ENCODE measurements at places on chromosomes 2 and 18. TPM values are rescaled to one million over a fixed set of nuclear protein-coding genes. Genes with fewer than 3 reads are reported as not detected.
A peak's percentile ranks its signal among the peaks of the same experiment; 100 is the strongest.

DNA sequence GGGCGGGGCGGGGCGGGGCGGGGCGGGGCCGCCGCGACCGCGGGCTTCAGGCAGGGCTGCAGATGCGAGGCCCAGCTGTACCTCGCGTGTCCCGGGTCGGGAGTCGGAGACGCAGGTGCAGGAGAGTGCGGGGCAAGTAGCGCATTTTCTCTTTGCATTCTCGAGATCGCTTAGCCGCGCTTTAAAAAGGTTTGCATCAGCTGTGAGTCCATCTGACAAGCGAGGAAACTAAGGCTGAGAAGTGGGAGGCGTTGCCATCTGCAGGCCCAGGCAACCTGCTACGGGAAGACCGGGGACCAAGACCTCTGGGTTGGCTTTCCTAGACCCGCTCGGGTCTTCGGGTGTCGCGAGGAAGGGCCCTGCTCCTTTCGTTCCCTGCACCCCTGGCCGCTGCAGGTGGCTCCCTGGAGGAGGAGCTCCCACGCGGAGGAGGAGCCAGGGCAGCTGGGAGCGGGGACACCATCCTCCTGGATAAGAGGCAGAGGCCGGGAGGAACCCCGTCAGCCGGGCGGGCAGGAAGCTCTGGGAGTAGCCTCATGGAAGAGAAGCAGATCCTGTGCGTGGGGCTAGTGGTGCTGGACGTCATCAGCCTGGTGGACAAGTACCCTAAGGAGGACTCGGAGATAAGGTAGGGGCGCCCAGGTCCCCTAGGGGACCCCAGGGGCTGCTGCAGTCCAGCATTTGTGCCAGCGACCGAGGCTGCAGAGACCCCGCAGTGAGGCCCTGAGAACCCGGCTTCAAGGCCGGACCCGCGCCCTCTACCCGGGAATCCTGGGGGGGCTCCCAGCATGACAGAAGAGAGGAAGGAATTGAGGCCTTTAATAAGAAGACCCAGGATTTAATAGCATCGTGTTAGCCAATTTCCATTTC, at the start of gene KHK:
Gene KHK (plus strand): TSS at position 49 of the 870 bp plus-strand sequence. CDS start 488 bp downstream, at position 537.
- H3K4me3 ChIP-seq, result peak within 1 kb of the TSS; percentile 80
- no peak for DNase-seq
- H3K27ac ChIP-seq, result peak within 1 kb of the TSS; percentile 88
- no peaks in the 10 kb centered on the region for H3K36me3 ChIP-seq

DNA sequence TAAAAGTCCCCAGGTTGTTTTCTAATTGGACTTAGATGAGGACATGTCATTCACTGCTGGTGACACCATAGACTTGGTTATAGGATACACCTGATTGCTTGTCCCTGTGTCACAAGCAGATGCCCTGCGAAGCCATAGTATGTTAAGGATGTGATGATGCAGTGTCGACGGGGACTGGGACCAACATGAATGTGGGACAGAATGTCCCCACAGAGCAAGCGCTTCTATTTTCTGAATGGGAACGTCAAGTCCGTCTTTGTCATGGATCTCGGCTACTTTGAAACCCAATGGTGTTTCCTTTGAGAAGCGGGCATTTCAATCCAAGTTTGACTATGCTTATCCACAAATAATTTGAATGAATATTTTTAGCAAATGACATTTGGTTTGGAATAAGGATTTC, 2.1 kb downstream of the GCG start:
- H3K27ac ChIP-seq, result no peak overlapping the region
- H3K27me3 ChIP-seq, result peaks cover 48% of the 10 kb centered on the region
- peaks cover 2% of the 10 kb centered on the region for H3K4me1 ChIP-seq
- no peaks in the 10 kb centered on the region for H3K36me3 ChIP-seq
- no peak for DNase-seq

DNA sequence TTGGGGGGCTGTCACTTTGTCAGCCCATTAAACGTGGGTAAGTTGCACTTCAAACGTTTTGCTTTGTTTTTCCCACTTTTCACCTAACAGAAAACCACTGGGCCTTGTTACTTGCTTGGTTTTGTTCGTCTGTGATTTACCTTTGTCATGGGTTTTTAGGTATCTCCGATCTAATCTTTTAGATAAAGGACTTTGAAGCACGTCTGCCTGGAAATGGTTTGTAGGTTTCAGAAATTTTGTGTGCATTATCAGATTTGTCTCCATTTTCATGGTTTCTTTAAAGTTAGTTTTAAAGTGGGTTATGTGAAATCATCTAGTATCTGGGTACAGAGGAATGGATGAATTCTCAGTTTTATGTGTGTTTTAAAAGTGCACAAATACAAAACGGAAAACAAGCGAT, 6.4 kb downstream of the CTDP1 start:
- H3K27me3 ChIP-seq, result no peaks in the 10 kb centered on the region
- H3K36me3 ChIP-seq, result peaks cover 47% of the 10 kb centered on the region
- H3K4me1 ChIP-seq, result peaks cover 65% of the 10 kb centered on the region

The CLHC1 gene
- 6.3 TPM for total RNA-seq

DNA sequence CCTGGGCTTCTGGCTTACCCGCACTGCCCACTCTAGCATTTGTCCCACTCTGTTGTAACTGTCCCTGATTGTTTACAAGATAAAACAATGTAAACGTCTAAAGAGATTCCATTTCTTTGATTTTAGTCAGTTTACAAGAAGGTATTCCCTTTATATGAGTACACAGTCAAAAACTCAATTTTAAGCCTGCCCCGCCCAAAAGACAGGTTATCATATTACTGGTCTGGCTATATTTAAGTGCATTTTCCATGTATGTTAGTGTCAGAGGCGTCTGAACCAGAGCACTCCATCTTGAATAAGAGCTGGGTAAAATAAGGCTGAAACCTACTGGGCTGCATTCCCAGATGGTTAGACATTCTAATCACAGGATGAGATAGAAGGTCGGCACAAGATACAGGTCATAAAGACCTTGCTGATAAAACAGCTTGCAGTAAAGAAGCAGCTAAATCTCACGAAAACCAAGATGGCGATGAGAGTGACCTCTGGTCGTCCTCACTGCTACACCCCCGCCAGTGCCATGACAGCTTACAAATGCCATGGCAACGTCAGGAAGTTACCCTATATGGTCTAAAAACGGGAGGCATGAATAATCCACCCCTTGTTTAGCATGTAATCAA, 15.0 kb downstream of the GPR45 start:
- H3K36me3 ChIP-seq, result no peaks in the 10 kb centered on the region
- no peak overlapping the region for H3K27ac ChIP-seq
- no peaks in the 10 kb centered on the region for H3K4me1 ChIP-seq
- H3K27me3 ChIP-seq, result no peaks in the 10 kb centered on the region
- H3K4me3 ChIP-seq, result no peak overlapping the region
- DNase-seq, result no peak

The TXNDC2 gene
- total RNA-seq, result not detected

DNA sequence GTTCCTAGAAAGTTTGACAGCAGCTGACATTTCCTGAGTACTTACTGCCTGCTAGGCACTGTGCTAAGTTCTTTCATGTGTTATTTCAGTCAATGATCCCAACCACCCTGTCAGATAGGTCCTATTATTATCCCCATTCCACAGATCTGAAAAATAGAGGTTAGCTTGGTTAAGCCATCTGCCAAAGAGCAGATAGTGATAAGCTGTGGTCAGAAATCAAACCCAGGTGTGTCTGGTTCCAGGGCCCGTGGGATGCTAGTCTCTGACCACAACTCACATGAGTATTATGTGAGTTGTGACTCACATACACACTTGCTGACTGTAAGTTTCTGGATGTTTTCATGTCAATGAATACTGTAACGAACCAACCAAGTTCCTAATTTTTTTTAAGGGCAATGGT, 132.0 kb upstream of the APCDD1 start:
- no peaks in the 10 kb centered on the region for H3K4me1 ChIP-seq
- H3K4me3 ChIP-seq, result no peak overlapping the region
- DNase-seq, result no peak
- no peaks in the 10 kb centered on the region for H3K36me3 ChIP-seq

GRCh38 chr2:209476367-209477208, 52.7 kb downstream of the MAP2 start:
- no peak for DNase-seq
- H3K36me3 ChIP-seq, result no peaks in the 10 kb centered on the region
- no peak overlapping the region for H3K4me3 ChIP-seq

GRCh38 chr2:15634846-15635490, 43.3 kb downstream of the DDX1 start:
- no peak overlapping the region for H3K27ac ChIP-seq
- H3K4me1 ChIP-seq, result peaks cover 4% of the 10 kb centered on the region
- no peak overlapping the region for H3K4me3 ChIP-seq
- no peak for DNase-seq

GRCh38 chr2:109129356-109129920, 433 bp downstream of the SH3RF3 start:
- H3K4me3 ChIP-seq, result no peak overlapping the region
- peaks cover 15% of the 10 kb centered on the region for H3K4me1 ChIP-seq
- peaks cover 36% of the 10 kb centered on the region for H3K27me3 ChIP-seq
- DNase-seq, result peak; percentile 35
- no peak overlapping the region for H3K27ac ChIP-seq

DNA sequence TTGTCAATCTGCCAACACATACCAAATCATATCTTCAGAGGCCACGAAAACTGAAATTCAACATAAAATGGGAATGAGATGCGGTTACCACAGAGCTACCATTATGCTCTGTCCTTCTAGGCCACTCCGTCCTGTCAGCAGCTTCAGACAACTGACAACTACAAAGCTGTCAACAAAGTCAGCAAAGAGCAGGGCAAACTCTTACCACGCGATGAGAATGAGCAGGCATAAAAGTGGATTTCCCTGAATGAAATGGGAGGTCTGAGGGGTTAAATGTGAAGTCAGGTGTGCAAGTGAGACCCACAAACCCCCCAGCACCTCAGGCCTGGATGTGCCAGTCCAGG, 130.1 kb downstream of the LNPK start:
- DNase-seq, result no peak
- peaks cover 16% of the 10 kb centered on the region for H3K27me3 ChIP-seq
- no peak overlapping the region for H3K27ac ChIP-seq
- no peaks in the 10 kb centered on the region for H3K4me1 ChIP-seq

DNA sequence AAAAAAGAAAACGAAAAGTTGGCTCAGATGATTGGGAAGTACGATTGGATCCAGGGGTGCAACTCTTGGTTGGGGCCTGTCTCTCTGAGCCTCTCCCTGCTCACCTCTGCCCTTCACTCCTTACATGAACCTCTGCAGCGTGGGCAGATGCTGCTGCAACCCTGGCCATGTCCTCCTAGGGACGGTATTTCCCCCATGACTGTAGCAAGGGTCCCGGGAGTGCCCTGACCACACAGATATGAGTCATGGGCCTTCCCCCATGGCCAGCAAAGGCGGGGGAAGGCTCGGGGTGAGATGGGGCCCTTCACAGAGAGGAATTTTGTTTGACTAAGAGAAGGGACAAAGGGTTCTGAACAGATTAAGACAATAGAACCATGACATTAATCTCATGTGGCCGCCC, 129.0 kb downstream of the NCK2 start:
- no peaks in the 10 kb centered on the region for H3K27me3 ChIP-seq
- H3K4me3 ChIP-seq, result peak overlapping the region; percentile 13
- peak overlapping the region; percentile 70 for H3K27ac ChIP-seq
- H3K4me1 ChIP-seq, result peaks cover 80% of the 10 kb centered on the region

GRCh38 chr2:98461498-98462049, 16.9 kb downstream of the INPP4A start:
- peak overlapping the region; percentile 62 for H3K4me3 ChIP-seq
- H3K36me3 ChIP-seq, result peaks cover 65% of the 10 kb centered on the region
- peak overlapping the region; percentile 97 for H3K27ac ChIP-seq
- H3K4me1 ChIP-seq, result peaks cover 93% of the 10 kb centered on the region

DNA sequence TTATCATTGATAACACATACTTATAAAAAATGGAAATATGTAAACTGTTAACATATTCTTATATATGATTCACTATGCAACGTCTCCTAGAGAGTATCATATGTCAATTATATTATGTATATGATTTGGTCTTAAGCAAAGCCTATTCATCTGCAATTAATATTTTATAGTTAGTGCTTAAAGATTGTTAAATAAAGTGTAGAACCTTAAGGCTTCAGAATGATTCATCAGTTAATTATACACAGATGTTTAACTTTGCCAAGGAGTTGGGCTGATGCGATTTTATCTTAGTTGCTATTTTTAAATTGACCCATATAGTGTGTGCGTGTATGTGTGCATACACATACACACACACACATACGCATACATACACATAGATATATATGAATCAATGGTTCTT, 323.1 kb downstream of the RBM43 start:
- H3K36me3 ChIP-seq, result no peaks in the 10 kb centered on the region
- no peak overlapping the region for H3K27ac ChIP-seq

DNA sequence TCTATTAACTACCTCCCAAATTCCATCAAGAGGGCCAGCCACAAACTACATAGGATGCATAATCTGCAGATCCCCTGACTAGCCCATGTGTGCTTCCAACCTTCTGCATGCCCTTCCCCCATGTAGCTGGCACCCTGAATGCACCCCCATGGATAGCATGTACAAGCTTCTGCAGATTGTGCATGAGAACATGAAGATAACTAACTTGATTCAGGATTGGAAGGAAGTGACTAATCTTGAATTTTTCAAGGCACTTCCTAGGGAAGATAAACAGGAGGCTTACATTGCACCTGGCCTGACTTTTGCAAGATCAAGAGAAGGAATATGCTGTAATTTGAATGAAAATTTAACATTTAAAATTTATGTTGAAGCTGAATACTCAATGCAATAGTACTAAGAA, 66.7 kb downstream of the CDC42EP3 start:
- no peak overlapping the region for H3K27ac ChIP-seq
- no peak for DNase-seq
- no peaks in the 10 kb centered on the region for H3K27me3 ChIP-seq

DNA sequence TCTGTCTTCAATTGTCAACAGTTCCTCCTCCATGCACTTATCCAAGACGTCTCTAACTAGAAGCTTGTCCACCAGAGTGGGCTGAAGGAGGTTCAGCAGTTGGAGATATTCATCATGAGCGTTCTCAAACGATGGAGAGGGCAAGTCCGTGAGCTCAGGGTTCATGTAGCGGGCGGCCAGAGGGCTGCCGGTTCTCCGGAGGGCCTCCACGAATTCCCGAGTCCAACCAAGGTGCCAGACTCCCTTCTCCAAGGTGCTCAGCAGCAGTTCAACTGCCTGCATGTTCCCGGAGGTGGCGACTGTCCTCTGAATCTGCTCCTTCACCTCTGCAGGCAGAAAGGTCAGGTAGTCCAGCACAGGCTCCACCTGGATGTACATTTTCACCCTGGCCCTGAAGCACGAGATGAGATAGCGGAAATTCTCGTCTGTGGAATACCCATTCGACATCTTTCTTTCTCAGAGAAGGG, 590 bp downstream of the IFIH1 start:
- H3K4me1 ChIP-seq, result peaks cover 63% of the 10 kb centered on the region
- peaks cover 34% of the 10 kb centered on the region for H3K36me3 ChIP-seq
- peak; percentile 37 for DNase-seq
- peak overlapping the region; percentile 95 for H3K4me3 ChIP-seq

- no peaks in the 10 kb centered on the region for H3K27me3 ChIP-seq
- no peak overlapping the region for H3K4me3 ChIP-seq
- peaks cover 79% of the 10 kb centered on the region for H3K36me3 ChIP-seq
- H3K27ac ChIP-seq, result peak overlapping the region; percentile 75
- peaks cover 39% of the 10 kb centered on the region for H3K4me1 ChIP-seq
- peak; percentile 41 for DNase-seq
Measured at GRCh38 chr2:197121255-197121654, 189.3 kb downstream of the ANKRD44 start.

The ARHGAP25 gene
- total RNA-seq, result 68.2 TPM

All from activated CD8-positive, alpha-beta T cell treated with anti-CD3 and anti-CD28 coated beads, Interleukin-2, amount 10 ng/mL, durations not matched to agents 7 days and 5 days (primary cell).